C1 segment of cervical spinal cord (tissue), 14 donors: ENCODE measurements at places on chromosomes 16 and 17.

GRCh38 chr16:27641260-27641659 lies 91.3 kb downstream of the KATNIP start:
- DNase-seq: no peak

GRCh38 chr17:17691468-17692263 lies 10.4 kb downstream of the RAI1 start:
- DNase-seq: no peak

DNA sequence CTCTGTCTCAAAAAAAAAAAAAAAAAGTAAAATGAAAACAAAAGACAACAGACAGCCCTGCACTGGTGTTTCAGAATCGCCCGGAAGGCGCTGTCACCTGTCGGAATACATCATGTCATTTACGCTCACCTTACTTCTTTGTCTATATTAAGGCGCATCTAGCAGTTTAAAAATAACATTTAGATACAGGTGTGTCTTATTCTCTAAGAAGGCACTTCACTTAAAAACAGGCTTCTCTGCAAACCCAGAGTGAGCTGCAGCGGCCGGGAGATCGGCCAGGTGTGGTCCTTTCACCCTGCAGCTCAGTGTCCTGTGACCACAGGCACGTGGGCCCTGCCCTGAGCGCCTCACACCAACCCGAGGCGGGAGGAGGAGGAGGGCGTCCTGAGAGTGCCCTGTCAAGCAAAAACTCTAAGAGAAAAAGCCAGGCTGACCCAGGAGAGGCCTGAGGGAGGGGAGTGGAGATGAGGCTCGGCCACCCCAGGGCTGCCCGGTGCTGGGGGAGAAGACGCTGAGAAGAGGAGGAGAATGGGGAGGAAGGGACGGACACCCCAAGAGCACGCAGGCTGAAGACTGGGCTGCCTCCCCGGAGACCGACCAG lies 3.3 kb upstream of the LMF1 start:
- peak; percentile 48 for DNase-seq

DNA sequence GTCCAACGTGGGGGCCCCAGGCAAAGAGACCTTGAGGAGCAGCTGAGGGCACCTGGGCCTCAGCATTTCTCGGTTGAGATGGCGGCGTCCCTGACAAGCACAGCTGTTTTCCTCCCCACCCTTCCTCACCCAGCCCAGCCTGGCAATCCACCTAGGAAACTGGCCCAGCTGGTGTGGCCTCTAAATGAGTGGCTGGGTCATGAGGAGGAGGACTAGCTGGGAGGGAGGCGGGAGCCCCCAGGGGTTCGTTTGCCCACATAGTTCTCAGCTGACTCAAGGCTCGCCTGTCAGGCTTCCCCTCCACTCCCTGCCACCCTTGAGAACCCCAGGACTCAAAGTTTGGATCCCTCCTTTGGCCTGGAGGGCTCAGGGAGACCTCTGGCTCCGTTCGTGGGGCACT lies 5.9 kb downstream of the RNF222 start:
- no peak for DNase-seq

DNA sequence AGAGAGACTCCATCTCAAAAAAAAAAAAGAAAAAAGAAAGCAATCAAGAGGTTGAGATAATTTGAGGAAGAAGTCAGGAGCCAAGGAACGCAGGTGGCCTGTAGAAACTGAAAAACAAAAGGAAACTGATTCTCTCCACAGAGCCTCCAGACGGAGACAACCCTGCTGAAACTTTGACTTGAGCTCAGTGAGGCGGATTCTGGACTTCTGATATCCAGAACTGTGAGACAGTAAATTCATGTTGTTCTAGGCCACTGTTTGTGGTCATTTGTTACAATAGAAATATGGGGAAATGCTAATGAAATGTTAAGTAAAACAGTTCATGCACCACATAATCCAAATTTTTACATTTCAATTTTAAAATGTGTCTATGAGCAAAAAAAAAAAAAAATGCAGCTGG lies 5.2 kb downstream of the MBTPS1 start:
- no peak for DNase-seq

DNA sequence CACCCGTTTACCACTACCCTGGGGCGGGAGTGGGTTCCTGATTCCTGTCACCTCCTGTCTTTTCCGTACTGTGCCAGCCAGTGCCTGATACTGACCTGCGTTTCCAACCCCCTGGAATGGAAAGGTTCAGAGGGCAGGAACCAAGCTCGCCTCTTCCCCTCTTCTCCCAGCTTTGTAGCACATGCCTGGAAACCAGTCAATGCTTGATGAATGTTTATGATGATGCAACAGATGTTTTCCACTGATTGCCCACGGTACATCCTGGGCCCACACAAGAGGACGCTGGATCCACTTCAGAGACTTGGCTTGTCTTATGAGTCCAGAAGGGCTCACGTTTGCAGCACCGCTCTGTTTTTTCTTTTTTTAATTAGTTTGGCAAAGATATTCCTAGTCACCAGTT lies 262.0 kb downstream of the CPPED1 start:
- DNase-seq: no peak

GRCh38 chr17:49162866-49163265 lies 30.3 kb downstream of the B4GALNT2 start:
- no peak for DNase-seq

DNA sequence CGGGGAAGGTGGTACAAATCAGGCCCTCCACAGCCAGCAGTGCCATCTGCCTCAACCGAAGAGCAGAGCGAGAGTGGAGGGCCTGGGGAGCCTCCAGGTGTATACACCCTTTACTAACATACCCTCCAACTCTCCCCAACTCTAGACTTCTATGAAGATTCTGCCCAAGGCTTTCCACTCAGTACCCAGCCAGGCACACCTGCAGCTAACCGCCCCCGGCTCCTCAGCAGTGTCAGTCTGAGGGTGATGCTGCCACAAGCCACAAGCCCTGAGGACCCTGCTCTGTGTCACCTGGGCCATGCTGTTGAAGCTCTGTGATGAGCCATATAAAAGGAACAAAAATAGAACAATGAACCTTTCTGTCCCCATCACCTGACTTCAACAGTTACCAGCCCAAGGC lies 3.8 kb downstream of the CENPV start:
- DNase-seq: no peak

GRCh38 chr17:7459961-7460545 lies 15.2 kb downstream of the CHRNB1 start:
- DNase-seq: no peak

DNA sequence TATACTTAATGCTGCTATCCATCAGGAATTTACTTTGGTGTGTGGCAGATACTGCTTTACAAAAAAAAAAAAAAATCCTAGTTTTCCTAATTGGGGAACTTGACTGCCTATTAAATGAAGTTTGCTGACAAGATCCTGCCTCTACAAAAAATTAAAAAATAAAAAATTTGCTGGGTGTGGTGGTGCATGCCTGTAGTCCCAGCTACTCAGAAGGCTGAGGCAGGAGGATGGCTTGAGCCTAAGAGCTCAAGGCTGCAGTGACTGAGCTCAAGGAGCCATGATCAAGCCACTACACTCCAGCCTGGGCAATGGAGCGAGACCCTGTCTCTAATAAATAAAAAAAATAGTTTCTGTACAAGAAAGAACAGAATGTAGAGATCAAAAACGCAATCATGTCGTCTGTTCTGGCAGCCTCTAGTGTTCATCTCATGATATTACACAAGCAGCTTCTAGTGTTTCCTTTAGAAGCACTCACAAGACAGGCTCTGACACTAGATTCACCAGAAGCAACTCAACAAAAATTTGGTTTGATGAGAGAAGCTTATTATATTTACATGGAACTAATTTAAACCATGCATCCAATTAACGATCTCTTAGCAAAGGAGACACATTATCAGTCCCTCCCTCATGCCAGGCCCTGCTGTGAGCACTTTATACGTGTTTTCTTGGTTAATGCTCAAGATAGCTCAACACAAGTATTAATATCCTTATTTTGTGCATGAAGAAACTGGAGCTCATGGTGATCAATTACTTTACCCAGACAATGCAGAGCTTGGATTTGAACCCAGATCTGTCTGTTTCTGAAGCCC lies 6.8 kb upstream of the KRTAP17-1 start:
- no peak for DNase-seq

- peak; percentile 42 for DNase-seq
These were observed 13.8 kb upstream of the KCNJ18 start for GRCh38 chr17:21678393-21679081.

- no peak for DNase-seq
These were observed 757 bp downstream of the FMNL1 start for GRCh38 chr17:45222289-45222995.

GRCh38 chr16:13480801-13481200 lies 439.2 kb upstream of the ERCC4 start:
- no peak for DNase-seq

DNA sequence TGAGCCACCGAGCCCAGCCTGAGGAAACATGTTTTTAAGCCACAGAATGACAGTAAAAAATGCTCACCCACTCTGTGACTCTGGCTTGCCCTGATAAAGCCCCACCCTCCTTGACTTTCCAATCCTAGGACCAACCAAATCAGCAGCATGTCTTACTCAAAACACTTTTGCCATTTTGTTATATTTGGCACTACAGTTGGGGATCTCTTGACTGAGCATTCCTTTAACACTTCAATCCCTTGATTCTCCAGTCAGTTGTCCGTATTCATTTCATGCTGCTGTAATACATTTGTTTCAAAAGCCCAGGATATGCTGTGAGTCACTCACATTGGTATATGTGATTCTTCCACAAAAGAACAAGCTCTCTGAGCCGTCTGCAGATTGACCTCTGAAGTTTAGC lies 8.2 kb downstream of the MYH3 start:
- no peak for DNase-seq

DNA sequence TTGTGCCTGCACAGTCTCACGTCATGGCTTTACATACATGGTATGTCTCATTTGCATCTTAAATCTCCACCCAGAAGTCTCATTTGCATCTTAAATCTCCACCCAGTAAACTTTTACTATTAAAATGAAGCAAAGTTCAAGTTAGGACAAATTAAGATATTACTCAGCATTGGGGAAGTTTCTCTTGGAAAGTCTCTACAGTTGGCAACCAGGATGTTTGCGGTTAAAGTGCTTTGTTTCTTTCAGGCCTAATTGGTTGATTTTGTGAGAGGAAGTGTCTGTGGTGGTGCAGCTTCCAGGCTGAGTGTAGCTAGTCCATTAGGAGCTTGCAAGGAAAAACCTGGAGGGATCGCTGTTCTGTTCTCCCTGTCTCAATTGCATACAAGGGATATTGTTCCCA lies 1373.3 kb upstream of the GOT2 start:
- no peak for DNase-seq

GRCh38 chr16:66205287-66206231 lies 160.9 kb upstream of the CDH5 start:
- DNase-seq: no peak

DNA sequence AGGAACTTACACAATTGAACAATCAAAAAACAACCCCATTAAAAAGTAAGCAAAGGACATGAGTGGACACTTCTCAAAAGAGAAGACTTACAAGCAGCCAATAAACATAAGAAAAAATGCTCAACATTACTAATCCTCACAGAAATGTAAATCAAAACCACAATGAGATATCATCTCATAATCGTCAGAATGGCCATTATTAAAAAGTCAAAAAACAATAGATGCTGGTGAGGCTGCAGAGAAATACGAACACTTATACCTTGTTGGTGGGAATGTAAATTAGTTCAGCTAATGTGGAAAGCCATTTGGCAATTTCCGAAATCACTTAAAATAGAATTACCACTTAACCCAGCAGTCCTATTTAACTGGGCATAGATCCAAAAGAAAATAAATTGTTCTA lies 301.9 kb upstream of the KCNJ16 start:
- no peak for DNase-seq

DNA sequence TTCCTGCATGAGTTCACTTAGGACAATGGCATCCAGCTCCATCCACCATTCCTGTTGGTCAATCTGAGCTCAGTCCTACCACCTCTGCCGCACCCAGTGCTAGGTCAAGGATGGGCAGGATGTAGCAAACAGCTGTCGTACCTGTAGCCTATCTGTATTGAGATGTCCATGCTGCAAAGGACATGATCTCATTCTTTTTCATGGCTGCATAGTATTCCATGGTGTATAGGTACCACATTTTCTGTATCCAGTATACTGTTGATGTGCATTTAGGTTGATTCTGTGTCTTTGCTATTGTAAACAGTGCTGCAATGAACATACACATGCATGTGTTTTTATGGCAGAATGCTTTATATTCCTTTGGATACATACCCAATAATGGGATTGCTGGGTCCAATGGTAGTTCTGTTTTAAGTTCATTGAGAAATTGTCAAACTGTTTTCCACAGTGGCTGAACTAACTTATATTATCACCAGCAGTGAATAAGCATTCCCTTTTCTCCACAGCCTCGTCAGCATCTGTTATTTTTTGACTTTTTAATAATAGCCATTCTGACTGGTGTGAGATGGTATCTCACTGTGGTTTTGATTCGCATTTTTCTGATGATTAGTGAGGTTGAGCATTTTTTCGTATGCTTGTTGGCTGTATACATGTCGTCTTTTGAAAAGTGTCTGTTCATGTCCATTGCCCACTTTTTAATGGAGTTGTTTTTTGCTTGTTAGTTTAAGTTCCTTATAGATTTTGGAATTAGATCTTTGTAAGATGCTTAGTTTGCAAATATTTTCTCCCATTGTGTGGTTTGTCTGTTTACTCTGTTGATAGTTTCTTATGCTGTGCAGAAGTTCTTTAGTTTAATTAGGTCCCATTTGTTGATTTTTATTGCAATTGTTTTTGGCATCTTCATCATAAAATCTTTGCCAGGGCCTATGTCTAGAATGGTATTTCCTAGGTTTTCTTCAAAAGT lies 7.2 kb upstream of the MRTFB start:
- DNase-seq: no peak

- no peak for DNase-seq
These were observed 540.3 kb downstream of the KCNJ2 start for GRCh38 chr17:70709596-70709995.

DNA sequence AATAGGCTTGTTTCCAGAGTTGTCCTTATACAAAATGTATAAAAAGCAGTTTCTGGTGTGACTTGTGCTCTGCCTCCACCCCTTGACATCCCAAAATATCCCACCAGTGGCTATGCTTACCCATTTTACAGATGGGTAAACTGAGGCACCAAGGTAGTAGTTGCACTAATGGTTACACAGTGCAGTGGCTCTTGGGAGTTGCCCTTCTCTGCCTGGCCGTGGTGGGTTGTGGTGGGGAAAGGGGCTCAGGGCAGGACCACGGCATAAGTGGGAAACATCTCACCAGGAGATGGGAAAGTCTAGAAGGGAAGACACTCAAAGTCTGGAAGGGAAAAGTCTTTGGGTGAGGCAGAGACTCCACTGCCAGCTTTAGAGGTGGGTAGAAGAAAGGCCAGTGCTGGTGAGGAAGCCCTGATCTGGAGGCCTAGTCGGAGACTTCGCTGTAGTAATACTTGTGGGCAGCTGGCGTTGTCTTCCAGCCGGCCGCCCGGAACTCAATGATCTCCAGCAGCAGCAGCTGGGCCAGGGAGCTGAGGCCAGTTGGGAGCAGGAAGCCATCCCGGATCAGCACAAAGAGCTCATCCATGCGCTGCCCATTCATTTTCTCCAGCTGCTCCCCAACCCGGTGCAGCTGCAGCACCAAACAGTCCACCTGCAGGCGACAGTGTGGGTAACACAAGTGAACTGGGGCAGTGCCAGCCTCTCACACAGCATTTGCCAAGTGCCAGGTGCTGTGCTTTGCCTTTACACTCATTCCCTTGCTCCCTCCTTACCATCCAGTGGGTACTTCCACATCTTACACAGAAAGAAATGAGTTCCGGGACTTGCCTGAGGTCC lies 4.5 kb downstream of the MIF4GD start:
- no peak for DNase-seq
